ENCODE measurements at places on chromosomes 11 and 22. TPM values are rescaled to one million over a fixed set of nuclear protein-coding genes. Genes with fewer than 3 reads are reported as not detected.

The C11orf91 gene
- not detected for total RNA-seq

The OR2AG2 gene
- total RNA-seq = under 0.01 TPM

The SMTN gene
- 79.4 TPM for total RNA-seq

The CHRDL2 gene
- total RNA-seq = not detected

The CDCA5 gene
- 3.0 TPM for total RNA-seq

The ROBO3 gene
- total RNA-seq = 11.6 TPM

The XKR3 gene
- not detected for total RNA-seq

The CDC42BPG gene
- 0.33 TPM for total RNA-seq

The UBQLNL gene
- under 0.01 TPM for total RNA-seq

The PUS3 gene
- total RNA-seq = 14.9 TPM

The OR52E8 gene
- total RNA-seq = not detected

The RIMBP3C gene
- 0.50 TPM for total RNA-seq

The ACTN3 gene
- not detected for total RNA-seq

Measured in fibroblast of lung (primary cell).